ENCODE measurements at places on chromosomes 1 and 21. TPM values are rescaled to one million over a fixed set of nuclear protein-coding genes. Genes with fewer than 3 reads are reported as not detected.

JAM2 gene
- not detected for total RNA-seq

CNR2 gene
- 0.03 TPM for total RNA-seq

CASQ1 gene
- total RNA-seq, result not detected

FCGR2B gene
- total RNA-seq, result not detected

SLC30A10 gene
- total RNA-seq, result not detected

CD34 gene
- total RNA-seq, result not detected

CORT gene
- not detected for total RNA-seq

PIGP gene
- total RNA-seq, result 83.9 TPM

LCE3D gene
- not detected for total RNA-seq

NPPA gene
- not detected for total RNA-seq

GJA4 gene
- total RNA-seq, result not detected

KIF26B gene
- 1.1 TPM for total RNA-seq

DNA sequence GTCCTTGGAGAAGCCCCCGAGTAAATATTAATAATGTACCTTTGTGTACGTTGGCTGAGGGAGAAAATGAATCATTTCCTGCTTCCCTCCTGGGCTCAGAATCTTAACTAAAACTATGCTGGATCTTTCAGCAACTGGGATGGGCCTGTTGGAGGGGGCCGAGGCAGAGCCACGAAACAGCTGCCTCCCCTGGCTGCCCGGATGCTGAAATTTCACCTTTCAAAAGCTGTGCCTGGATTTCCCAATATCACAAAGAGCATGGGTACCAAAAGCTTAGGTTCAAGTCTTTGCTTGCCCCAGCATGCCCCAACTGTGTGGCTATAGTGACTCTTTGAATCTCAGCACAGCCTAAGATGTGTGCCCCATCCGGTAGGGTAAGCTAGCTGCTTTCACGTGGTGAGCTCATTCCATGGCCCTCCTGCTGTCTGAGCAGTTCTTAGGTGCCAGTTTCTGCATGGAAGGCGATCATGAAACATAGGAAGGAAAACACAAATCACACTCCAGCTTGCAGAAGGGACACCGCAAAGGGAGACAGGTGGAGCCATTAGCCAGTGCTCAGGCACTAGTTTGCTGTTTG is 473.5 kb downstream of the PTPRU start:
- no peak for DNase-seq

GRCh38 chr21:22725436-22725835 is 1727.2 kb downstream of the NCAM2 start:
- no peak for DNase-seq

DNA sequence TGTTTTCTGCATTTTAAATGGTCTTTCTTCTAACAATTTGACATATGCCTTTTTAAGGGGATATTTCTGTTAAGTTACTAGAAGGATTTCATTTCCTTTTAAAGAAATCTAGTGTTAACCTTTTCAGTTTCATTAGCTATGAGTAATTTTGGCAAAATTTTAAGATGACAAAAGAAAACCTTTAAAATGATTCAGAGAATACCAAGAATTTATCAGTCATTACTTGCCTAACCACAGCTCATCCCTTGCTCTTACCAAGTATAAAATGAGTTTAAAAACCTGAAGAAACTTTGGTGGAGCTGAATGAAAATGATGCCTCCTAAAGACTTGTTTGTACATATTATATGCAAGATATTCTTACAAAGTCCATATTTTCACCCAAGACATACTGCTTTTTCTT is 101.7 kb downstream of the NEK7 start:
- no peak for DNase-seq

DNA sequence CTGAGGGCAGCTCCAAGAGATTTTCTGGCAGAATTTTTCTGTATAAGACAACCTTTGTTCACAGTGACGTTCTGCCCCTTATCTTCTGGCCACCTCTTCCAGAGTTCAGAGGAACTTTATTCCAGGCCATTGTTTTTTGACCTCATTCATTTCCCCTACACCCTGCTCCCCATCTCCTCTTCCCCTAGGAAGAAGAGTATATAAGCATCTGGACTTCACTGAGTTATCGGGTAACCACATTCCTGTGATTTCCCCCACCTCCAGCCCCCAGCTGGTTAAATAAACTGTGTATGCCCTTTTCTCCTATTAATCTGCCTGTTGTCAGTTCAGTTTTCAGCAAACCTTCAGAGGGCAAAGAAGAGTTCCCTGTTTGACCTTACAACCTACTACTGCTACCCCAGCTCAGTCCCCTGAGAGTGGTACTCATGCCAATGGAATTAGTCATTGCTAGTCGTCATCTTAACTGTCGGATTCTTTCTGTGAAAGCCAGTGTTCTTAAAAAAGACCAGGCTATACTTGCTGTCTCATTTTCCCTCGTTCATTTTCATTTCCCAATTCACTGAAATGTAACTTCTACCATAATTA is 14.3 kb upstream of the ALG14 start:
- peak; percentile 72 for DNase-seq

- peak; percentile 95 for DNase-seq
These were observed 57.8 kb downstream of the EPB41 start for GRCh38 chr1:28971980-28972771.

DNA sequence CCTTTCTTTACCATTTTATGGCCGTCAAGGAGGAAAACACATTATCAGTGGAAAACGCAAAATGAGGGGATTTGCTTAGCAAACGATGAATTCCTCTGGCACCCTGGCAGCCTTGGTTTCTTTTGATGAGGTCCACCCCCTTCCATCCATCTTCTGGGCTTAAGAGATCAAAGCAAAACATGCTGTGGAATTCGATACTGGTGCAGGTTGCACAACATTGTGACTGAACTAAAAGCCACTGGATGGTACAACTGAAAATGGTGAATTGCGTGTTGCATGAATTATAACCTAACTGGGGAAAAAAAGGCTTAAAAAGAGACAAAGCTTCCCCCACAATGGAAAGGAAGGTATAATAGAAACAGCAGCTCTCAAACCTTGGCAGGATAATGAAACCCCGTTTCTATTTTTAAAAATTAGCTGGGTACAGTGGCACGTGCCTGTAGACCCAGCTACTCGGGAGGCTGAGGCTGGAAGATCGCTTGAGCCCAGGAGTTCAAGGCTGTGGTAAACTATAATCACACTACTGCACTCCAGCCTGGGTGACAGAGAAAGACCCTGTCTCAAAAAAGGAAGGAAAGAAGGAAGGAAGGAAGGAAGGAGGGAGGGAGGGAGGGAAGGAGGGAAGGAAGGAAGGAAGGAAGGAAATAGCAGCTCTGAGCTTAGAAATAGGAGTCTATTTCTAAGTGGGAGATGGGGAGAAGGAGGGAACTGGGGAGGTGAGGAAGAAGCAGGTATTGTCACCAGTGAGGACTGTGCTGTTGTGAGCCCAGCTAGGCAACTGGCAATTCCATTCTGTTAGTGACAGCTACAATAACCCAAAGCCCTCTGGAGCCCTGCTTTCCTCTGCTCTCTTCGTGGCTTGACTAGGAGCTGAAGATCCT is 29.0 kb upstream of the LGALS8 start:
- DNase-seq, result no peak

- no peak for DNase-seq
These were observed 43.0 kb downstream of the ATF3 start for GRCh38 chr1:212651521-212651920.

DNA sequence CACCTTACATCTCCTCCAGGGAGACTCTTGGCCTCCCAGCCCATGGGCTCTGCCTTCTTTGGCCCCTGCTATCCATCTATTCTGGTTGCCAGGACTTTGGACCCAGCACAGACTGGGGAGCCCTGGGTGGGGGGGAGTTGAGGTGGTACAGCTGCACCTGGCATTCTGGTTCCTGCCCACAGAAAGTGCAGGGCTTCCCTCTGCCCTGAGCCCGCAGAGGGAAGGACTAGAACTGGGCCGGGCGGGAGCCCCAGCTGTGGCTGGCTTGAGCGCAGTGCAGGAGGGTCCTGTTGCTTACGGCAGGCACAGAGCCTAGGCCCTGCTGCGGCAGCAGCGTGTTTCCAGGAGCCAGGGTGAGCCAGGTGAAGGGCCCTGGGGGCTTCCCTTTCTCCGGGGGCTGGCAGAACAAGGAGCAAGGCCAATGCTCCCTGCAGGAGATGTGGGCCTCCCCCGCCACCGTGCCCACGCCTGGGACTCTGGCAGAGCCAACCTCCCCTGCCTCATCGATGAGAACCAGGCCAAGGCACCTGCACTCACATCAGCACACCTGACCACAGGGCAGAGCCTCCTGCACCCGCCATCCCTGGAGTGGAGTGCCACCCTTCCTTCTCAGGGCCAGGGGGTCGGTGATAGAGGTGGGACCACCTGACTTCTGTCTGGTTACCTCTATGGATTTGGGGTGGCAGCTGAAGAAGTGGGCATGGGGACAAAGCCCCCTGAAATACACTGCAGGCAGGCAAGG is 16.1 kb downstream of the PARS2 start:
- no peak for DNase-seq

GRCh38 chr1:38092256-38092655 is 45.7 kb upstream of the POU3F1 start:
- DNase-seq, result no peak

DNA sequence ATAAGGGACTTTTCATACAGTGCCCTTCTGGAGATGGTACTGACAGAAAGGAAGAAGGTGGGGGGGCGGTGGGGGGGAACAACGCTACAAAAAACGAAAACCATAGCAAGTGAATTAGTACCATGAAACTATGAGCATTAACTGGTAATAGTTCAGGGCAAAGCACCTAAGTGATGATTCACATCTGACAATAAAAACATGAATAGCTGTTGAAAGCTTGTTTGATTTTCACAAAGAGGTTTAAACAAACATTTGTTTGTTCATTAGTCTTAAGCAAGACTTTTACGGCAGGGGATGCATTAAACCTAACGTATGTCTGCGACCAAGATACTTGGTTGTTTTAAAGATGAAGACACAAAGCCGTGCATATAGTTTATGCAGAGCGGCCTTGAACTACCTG is 177.5 kb downstream of the LMO4 start:
- DNase-seq, result no peak

- DNase-seq, result no peak
These were observed 111.4 kb downstream of the PEX14 start for GRCh38 chr1:10586125-10586524.

DNA sequence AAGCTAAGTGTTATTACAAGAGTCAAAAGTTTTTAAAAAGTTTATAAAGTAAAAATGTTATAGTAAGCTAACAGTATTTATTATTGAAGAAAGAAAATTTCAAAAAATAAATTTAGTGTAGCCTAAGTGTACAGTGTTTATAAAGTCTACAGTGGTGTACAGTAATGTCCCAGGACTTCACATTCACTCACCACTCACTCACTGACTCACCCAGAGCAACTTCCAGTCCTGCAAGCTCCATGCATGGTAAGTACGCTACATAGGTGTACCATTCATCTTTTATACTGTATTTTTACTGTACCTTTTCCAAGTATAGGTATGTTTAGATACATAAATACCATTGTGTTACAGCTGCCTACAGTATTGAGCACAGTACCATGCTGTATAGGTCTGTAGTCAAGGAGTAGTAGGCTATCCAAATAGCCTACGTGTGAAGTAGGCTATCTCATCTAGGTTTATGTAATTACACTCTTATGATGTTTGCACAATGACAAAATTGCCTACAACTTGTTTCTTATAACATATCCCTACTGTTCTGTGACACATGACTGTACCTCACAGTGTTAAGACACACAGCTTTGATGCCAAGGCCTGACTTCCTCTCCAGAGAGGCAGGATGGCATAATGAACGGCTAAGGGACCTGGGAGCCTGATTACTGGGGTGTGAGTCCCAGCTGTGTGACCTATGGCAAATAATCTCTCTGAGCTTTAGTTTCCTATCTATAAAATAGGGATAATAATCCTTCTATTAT is 12.7 kb downstream of the DHCR24 start:
- no peak for DNase-seq

DNA sequence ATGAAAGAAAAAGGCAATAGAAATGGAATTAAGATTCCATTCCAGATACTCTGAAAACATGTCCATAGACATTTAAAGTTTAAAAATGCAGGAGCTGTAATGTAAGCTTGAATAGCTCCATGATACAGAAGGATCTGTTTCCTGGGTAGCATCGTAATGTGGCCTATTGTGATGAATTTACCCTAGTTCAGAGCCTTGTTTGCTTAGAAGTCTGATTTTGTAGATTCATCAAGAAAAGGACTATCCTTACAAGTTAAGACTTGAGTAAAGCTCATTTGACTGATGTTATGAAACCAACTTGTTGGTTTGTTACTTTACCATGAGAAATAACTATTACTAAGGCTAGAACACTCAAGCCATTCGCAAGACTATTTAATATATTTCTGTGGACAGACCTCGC is 55.5 kb downstream of the KIF1B start:
- no peak for DNase-seq

DNA sequence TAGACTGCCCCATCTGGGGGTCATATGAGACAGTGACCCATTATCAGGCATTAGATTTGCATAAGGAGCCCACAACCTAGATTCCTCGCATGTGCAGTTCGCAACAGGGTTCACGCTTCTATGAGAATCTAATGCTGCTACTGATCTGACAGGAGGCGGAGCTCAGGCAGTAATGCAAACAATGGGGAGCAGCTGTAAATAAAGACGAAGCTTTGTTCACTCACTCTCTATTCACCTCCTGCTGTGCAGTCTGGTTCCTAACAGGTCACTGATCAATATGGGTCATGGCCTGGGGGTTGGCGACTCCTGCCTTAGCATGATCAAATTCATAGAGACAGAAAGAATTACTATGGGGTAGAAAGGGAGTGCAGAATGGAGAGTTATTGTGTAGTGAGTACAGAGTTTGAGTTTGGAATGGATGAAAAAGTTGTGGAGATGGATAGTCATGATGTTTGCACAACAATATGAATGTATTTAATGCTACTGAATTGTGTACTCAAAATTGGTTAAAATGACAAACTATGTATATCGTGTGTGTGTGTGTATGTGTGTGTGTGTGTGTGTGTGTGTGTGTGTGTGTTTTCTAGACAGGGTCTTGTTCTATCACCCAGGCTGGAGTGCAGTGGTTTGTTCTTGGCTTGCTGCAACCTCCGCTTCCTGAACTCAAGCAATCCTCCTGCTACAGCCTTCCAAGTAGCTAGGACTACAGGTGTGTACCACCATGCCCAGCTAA is 42.2 kb downstream of the BTF3L4 start:
- no peak for DNase-seq

DNA sequence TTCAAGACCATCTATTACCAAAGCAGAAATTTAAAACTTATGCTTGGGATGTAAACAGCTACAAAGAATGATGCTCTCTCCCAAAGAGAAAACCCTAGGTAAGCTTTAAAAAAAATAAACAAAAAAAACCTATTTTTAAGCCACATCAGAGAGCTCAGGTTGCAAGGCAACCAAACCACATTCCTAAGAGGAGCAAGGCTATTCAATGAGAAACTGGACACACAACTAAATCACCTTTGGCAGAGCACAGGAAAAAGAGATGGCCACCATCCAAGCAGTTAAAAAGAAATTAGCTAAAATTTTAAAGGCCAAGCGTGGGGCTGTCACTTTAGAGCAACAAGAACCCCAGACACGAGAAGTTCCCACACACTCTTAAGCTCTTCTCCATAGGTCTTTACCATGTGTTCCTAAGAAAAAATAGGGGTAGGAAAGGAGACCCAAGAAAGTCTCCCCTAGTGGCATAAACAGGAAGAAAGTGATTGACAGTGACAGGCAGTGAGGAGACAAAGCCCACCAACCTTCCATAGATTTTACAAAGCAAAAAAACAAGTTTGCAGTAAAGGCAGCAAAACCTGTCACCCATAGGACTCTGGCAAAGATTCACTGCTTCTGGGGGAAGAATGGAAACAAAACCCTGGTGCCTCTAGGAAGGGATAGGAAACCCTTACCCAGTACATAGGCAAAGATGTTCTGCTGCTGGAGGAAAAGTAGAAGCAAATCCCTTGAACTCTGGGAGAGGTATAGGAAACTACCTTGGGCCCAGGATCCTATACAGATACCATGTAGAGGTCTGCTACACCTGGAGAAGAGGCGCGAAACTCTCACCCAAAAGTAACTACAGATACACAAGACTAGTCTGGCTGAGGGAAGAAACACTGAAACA is 68.5 kb downstream of the FOXJ3 start:
- no peak for DNase-seq

Data from Caki2 (cell line).